Brain pericyte (primary cell): ENCODE measurements at places on chromosomes 16 and 17.

GRCh38 chr17:17641621-17642409 lies 39.4 kb upstream of the RAI1 start:
- no peak for DNase-seq

DNA sequence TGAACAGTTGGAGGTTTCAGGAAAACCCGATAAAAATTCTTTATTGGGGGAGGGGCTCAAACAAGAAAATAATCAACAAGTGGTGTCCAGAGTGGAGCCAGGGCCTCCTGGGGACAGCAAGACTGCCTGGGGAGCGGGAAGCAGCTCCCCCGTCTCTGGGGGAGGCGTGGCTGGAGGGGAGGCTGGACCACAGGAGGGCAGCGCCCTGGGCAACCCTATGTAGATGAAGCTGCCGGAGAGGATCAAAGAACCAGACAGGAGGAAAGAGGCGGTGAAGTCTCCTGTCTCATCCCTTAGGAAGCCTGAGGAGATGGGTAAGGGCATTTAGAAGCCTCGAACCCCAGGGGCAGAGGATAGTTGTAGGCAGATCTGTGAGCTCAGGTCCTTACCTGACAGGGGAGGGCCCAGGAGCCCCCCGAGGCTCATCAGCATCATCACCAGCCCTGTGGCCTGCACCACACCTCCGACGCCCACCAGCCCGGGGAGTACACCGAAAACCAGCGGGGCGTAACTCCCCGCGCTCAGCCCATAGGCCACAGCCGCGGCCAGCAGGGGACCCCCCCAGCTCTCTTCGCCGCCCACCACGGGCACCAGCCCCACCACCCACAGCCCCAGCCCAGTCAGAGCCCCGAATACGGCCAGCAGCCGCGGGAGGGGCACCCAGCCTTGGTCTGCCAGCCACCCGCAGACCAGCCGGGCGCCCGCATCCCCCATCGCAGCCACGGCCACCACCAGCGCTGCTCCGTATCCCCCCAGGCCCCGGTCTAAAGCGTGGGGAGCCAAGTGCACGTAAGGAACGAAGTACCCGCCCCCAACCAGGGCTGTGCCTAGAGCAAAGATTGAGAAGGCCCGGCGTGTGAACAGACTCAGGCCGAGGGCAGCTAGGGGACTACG lies 2.0 kb downstream of the SLC16A11 start:
- no peak for DNase-seq

DNA sequence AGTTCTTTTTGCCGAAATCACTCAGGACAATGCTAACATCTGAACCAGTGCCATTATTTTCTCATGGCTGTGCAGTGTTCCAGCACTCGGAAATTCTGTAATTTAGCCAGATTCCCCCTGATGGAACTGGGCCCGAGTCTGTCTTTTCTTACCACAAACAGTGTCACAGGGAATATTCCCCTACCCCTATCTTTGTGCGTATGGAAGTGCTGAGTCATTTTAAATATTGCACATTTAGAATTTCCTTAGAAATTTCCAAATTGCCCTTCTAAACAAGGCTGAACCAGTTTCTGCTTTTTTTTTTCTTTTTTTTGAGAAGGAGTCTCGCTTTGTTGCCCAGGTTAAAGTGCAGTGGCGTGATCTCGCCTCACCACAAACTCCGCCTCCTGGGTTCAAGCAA lies 88.0 kb upstream of the CREBBP start:
- no peak for DNase-seq

GRCh38 chr17:77877646-77878355 lies 80.7 kb upstream of the TNRC6C start:
- no peak for DNase-seq

- no peak for DNase-seq
Measured at GRCh38 chr16:50289950-50290764, 23.8 kb downstream of the ADCY7 start.

DNA sequence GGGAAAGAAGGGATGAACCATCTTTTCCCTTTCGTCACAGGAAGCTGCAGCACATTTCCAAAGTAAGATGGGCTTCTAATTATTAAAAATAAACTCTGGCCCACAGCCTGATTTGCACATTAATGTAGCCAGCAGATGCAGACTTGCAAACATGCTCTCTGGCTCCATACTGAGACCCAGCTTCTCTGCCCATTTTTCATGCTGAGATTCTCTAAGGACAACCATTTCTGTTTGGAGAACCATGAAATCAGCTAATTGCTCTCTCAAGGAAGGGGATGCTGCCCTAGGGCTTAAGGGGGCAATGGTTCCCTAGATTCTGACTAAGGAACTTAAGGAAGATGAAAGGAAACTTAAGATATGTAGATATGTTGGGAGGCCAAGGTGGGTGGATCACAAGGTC lies 63.0 kb upstream of the CES5A start:
- no peak for DNase-seq

DNA sequence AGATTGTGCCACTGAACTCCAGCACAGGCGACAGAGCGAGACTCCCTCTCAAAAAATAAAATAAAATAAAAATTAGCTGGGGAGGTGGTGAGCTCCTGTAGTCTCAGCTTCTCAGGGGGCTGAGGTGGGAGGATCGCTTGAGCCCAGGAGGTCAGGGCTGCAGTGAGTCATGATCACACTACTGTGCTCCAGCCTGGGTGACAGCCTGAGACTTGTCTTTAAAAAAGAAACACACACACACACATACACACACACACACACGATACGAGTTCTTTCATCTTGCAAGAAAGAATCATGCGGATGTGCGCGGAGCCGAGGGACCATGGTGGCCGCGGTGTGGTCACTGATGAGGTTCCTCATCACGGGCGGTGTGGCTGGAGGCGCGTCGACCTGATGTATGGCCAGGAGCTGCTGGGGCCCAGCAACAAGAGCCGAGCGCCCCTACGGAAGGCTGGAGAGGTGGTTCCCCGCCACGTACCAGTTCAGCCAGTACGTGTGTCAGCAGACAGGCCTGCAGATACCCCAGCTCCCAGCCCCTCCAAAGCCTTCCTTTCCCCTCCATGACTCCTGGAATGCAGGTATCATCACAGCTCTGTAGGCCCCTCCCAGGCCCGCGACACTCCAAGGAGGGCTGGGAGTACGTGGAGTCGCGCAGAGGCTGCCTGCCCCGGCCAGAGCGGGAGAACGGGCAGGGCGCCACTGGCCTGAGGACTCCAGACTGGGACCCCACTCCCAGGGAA lies 20.7 kb downstream of the NXN start:
- no peak for DNase-seq
